ENCODE measurements at places on chromosomes 16 and 17.

DNA sequence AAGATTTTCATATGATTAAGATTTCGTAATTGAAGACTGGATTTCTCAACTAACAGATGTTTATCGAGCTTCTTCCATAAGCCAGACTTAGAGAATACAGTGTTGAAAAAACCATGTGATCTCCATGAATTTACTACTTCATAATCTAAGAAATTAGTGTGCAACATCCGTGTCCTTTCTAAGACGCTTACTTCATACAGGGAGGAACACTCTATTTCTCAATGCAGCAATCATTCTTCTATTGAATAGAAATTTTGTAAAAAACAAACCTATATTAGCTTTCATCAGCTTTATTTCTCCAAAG, 946.3 kb downstream of the KCNJ2 start:
- DNase-seq = no peak

GRCh38 chr17:14940108-14940937, 324.8 kb downstream of the PMP22 start:
- no peak for DNase-seq

GRCh38 chr16:54175169-54175551, 111.4 kb downstream of the IRX3 start:
- DNase-seq = no peak

DNA sequence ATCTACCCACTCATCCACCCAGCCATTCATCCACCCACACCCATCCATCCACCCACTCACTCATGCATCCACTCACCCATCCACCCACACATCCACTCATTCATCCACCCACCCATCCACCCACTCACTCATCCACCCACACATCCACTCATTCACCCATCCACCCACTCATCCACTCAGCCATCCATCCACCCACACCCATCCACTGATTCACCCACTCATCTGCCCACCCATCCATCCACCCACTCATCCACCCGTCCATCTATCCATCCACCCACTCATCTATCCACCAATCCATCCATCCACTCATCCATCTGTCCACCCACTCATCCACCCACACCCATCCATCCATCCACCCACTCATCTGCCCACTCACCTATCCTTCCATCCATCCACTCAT, 17.3 kb downstream of the NATD1 start:
- DNase-seq = no peak

DNA sequence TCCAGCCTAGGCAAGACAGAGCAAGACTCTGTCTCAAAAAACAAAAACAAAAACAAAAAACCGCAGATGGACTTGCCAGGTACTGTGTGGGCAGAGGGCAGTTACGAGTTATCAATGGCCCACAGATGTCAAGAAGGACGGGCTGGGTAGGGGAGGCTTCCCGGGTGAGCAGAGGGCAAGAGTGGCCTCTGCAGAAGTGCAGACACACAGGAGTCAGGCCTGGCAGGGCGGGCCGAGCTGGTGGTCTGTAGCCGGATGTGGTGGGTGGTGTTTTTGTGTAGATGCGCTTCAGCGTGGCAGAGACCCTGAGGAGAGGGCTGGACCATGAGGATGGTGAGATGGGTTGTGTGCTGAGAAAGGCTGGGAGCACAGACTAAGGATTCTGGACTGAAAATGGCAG, 44.9 kb upstream of the KDM6B start:
- DNase-seq = no peak

DNA sequence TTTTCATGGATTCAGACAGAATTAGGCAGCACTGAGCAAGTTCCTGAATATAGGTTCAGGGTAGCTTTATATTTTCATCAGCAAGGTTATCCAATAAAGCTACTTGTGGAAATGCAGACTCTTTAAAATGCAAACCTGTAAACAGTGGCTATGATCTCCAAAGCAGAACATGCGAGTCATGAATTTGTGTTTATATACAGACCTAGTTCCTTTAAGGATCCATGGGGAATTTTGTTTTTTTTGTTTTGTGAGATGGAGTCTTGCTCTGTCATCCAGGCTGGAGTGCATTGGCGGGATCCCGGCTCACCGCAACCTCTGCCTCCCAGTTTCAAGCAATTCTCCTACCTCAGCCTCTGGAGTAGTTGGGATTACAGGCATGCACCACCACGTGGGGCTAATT, 14.8 kb downstream of the CLEC16A start:
- DNase-seq = no peak

DNA sequence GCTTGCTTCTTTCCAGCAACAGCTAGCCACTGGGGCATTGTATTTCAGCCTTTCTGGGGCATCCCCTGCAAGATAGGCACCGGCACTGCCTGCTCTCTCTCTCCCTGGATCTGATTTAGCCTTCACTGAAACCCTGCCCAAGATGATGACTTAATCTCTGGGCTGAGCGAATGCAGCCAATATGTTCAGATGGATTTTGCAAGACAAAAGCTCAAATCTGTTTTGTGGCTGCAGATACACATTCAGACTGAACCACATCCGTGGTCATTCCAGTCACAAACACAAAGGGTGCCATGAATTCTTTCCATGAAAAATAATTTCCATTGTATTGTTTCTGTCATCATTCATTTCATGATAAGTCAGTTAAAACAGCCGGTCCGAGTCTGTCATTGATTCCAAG, 24.2 kb downstream of the SOST start:
- no peak for DNase-seq

- no peak for DNase-seq
These were observed 23.1 kb upstream of the PHF12 start for GRCh38 chr17:28974451-28974850.

- no peak for DNase-seq
These were observed 2.3 kb downstream of the CLUH start for GRCh38 chr17:2709183-2709661.

GRCh38 chr17:43019418-43019817, 2.8 kb downstream of the VAT1 start:
- no peak for DNase-seq

DNA sequence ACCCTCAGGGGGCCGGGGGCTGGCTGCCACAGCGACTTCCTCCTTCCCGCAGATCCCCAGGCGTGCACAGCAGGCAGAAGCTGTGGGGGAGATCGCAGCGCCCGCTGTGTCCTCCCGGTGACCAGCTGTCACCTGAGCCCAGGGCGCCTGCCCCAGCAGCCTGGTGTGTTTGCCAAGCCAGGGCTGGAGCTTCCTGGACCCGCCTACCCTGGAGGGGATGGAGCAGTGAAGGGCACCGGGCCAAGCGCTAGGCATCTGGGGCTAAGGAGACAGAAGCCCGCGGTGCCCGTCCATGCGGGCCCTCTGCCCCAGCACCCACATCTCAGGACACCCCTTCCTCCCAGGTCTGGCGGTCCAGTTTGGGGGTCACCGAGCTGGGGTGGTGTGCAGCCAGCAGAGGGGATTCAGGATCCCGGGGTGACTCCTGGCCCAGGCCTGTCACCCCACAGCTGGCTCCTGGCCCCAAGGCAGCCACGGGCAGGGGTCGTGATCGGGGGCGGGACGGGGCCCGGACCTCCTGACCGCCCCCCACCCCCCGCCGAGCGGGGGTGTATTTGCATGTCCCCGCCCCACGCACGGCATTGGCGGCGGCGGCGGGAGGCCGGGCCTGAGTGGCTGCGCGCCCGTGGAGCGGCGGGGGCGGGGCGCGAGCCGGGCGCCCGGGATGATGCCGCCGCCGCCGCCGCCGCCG, at the start of gene RAB26:
TSS of gene RAB26 (plus strand) at position 645 of the 691 bp plus-strand sequence. CDS start 159 bp downstream, outside the sequence.
- peak; percentile 13 for DNase-seq

DNA sequence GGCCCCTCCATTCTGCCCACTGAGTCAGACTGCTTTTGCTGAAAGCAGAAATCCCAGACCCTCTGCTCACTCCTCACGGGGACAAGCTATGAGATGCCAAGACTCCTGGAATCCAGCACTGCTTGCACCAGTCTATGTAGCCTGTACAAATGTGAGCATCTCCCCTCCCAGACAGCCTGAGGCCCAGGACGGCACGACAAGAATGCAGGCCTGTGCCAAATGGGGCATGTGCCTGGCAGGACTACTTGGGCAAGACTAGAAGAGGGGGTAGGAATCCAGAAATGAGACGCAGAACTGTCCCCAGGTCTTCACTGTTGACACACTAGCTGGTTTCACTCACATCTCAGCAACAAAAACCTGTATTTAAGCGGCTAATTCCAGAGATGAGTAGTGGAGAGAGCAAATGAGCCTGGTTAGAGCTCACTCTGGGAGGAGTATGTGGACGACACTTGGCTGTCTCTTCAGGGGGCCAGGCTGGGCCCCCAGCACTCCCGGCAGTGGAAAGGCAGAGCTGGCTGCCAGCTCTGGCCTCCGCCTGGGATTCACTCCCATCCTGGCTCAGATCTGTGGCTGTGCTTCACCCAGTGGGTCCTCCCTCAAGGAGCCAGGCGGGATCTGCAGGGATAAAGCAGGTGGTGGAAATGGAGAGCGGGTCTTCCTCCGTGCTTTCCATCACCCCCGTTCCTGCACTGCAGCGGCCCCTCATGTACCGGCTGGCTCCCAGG, 2.9 kb upstream of the MYO1C start:
- no peak for DNase-seq

DNA sequence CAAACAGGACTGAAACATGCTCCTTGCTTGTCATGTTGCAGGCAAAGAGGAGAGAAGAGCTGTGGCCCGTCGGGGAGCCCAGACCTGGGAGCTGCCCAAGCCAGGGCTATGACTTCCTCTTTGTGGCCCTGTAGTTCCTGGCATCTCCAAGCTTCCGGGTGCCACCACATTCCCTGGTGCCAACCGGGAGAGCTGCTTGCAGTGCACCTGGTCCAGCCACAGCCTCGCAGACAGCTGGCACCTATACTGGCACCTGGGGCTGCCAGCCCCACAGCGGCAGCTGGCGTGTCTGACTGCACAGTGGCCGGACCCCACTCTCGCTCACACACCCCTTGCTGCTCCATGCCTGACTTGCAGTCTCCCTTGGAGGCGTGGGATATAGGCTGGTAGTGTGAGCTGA, 37.1 kb upstream of the FOXJ1 start:
- no peak for DNase-seq

DNA sequence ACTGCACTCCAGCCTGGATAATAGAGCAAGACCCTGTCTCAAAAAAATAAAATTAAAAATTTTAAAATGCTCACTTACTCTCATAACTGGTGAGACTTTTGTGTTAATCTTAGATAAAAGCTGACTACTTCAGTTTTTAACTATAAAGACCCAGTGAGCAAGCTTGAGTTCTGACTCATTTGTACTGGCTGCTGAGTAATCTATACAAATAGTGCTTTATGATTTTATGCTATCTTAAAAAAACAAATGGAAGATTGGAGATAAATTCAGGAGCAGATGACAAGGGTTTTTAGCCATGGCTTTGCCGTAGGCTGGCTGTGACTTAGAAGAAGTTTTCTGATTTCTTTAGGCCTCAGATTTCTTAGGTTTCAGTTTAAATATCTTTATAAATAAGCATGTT, 30.5 kb downstream of the SNTB2 start:
- DNase-seq = no peak

DNA sequence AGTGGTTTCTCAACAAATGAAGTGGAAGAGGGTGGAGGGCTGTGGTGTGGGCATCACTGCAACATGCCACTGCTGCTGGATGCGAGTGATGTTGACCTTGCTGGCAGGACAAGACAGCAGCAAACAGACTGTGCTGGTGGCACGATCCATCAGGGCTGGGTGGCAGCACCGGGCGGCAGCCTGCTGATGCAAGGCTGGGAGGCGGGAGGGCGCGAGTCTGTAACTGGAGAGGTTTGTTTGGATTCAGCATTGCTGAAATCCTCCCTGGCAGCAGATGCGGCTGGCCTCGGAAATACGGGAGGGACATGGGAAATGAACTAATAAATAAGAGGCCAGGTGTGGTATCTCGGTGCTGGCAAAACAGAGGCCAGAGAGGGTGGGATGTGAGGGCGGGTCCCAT, 224.2 kb downstream of the ENGASE start:
- no peak for DNase-seq

DNA sequence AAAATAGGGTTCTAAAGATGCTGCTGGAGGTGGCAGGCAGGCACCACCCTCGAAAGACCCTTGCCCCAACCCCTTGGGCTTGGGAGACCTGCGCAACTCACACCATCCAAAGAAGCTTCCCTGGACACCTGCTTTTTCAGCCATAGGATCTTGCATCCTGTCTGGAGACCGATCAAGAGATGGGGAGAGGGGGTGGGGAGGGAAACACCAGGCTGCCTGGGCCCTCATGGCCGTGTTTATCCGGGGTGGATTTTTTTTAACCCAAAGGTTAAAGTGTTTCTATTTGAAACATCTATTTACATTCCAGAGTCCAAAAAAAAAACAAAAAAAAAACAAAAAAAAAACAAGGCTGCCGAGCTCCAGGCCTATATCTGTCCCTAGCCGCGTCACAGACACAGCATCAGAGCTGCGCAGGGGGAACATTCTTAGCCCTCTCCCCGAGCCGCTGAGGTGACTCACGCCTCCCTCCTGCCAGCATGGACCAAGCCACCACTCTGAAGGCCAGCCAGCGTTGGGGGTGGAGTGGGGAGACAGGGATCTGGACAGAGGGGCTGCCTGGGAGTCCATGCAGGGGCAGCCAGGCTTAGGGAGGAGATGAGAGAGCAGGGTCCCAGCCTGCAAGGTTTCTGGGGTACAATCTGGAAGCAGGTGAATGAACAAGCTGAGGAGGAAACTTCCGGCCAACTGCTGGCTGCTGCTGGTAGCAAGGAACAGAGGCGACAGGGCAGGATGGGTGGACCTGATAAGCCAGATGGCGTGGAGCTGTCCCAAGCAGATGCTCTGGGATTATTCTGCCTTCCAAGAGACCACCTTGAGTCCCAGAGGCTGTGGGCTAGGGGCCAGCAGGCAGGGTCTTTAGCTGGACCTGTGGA, 14.8 kb downstream of the HDAC5 start:
- DNase-seq = peak; percentile 25

- DNase-seq = no peak
These were observed 125.6 kb downstream of the GAS7 start for GRCh38 chr17:10072556-10073425.

GRCh38 chr17:27529230-27529796, 73.1 kb downstream of the KSR1 start:
- DNase-seq = no peak
